NCI-H526 treated with DMSO at 0.1 percent for 48 hours (cell line): ENCODE measurements at places on chromosomes 13 and 19.

DNA sequence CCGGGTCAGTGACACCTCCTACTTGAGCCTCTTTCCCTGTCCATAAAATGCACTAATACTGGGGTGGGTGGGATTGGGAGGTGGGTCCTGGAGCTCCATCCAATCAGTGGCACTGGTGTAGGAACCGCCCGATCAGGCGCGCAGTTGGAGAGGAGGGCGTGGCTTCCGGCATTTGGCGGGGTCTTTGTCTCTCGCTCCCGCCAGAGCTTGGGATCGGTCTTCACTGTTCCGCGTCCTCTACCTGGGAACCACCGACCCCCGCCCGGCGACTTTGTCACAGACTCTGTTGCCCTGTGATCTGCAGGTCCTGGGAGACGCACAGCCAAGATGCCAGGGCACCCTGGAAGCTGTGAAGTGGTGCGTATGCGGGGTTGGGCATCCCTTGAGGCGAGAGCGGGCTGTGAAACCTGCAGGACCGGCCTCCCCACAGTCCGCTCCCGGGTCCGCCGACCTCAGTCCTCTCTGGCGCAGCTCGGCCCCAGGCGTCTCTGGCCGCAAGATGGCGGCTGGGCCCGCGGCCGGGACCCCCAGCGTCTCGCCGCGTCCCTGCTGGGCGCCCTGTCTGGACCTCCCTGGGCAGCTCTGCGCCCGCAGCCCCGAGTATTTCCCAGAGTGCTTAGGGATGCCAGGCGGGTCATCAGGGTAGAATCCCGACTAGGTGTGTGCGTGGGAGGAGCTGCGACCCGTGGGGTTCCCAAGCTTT lies 41.6 kb upstream of the ZNF730 start:
- DNase-seq = peak; percentile 63

- DNase-seq = no peak
Observed at GRCh38 chr13:64453831-64454230, 2776.3 kb downstream of the PCDH9 start.

- DNase-seq = no peak
Observed at GRCh38 chr13:45811891-45812694, 39.5 kb downstream of the SIAH3 start.

DNA sequence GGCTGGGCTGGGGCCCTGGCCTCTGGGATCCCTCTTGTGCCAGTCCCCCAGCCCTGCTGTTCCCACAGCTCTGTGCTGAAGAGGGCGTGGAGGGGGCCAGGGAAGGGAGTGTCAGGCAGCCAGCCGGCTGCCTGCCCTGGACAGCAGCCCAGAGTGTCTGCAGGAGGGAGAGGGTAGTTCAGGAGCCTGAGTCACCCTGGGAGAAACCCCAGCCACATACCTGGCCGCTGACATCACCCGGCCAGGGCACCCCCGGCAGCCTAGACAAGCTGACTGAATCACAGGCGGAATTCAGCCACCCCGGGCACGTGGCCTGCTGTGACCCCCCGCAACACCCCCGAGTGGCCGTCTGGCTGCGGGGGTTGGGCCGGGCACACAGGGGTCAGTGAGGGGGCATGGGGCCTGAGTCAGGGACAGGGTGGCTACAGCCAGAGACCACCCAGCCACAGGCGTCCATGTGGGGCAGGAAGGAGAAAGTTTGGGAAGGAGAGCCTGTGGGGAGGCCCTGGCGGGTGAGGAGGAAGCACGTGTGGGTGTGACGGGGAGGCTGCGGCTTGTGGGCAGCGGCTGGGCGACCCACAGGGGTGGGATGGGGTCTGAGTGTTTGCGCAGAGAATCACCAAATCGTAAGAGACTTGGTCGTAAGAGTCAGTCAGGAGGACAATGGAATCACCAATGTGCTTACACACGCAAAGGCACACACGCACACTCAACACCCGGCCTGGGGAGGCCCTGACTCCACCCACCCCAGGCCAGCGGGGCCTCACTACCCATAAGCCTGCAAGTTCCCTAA lies 11.9 kb upstream of the FOSB start:
- no peak for DNase-seq

DNA sequence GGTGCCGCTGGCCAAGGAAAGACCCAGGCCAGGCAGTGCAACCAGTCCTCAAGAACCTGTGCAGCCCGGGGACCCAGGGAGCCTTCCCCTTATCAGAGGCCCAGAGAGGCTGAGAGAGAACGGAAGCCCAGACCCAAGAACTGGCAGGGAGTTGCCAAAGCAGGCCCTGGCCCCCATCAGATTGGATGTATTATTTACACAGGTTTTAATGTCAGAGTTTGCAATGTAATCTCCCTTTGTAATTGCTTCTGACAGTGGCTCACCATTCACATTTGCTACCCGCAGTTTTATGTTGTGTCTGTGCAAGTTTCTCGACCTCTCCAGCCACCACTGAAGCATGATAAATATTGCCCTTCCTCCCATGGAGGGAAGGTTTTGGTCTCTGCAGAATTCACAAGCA lies 660.9 kb downstream of the LIG4 start:
- no peak for DNase-seq

GRCh38 chr13:26942184-26942583 lies 181.6 kb upstream of the GPR12 start:
- DNase-seq = no peak

- DNase-seq = no peak
Observed at GRCh38 chr13:57253551-57253950, 86.6 kb downstream of the PRR20E start.

DNA sequence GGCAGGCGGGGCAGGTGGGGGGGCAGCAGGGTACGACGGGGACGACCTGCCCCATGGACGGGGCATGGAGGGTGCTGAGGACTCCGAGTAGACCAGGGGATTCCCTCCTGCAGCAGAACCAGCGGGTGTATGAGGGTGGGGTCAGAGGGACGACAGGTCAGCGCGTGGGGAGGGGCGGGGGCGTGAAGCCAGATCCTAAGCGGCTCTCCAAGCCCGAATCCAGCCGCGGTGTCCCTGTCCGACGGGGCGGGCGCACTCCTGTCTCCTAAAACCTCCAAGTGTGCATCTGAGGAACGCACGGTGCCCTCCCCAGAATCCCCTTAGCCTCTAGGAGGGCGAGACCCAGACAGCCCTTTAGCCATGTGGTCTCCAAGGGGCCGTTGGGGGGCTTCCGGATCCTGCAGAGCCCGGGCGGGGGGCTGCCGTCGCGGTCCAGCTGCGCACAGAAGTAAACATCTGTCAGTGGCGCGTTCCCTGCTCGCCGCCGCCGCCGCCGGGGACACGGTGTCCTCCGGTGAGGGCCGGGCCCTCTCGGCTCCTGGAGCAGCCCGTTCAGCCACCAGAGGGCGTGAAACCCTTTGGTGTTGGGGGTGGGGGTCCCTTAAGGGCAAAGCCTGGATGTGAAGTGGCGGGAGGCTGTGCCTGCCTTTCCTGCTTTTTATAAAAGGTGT lies 730 bp downstream of the NRTN start:
- peak; percentile 8 for DNase-seq

- DNase-seq = no peak
Observed at GRCh38 chr19:49497047-49497788, 984 bp downstream of the RPS11 start.

GRCh38 chr19:47891923-47892666 lies 6.0 kb upstream of the SULT2A1 start:
- DNase-seq = no peak
